ENCODE measurements at places on chromosomes 16 and 17.

DNA sequence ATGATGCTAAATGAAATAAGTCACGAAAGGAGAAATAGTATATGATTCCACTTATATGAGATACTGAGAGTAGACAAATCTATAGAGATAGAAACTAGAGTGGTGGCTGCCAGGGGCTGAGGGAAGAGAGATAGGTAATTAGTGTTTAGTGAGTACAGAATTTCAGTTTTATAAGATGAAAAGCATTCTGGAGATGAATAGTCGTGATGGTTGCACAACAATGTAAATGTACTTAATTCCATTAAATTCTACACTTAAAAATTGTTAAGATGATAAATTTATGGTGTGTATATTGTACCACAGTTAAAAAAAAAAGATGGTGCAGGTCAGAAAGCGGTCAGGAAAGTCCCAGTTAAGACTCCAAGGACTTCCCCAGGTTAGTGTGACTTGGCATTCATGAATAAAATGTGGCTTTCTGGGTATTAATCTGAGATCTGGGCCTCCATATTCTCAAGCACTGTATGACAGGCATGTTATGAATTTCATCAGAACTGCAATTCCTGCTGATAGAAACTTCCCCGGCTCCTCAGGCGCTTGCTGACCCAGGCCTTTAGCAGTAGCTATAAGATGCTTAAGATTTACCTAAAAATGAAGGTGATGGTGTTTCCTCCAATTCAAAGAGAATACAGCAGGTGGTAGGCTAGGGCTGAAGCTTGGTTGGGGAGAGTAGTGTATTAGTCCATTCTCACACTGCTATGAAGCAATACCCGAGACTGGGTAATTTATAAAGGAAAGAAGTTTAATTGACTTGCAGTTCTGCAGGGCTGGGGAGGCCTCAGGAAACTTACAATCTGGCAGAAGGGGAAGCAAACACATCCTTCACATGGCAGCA is 115.3 kb upstream of the SOX9 start:
- no peak for DNase-seq

GRCh38 chr16:67561501-67561823 is 864 bp upstream of the CTCF start:
- DNase-seq = no peak

GRCh38 chr17:30241051-30241450 is 5.6 kb upstream of the SLC6A4 start:
- DNase-seq = no peak

- no peak for DNase-seq
Observed at GRCh38 chr17:61127960-61128359, 271.7 kb upstream of the TBX2 start.

DNA sequence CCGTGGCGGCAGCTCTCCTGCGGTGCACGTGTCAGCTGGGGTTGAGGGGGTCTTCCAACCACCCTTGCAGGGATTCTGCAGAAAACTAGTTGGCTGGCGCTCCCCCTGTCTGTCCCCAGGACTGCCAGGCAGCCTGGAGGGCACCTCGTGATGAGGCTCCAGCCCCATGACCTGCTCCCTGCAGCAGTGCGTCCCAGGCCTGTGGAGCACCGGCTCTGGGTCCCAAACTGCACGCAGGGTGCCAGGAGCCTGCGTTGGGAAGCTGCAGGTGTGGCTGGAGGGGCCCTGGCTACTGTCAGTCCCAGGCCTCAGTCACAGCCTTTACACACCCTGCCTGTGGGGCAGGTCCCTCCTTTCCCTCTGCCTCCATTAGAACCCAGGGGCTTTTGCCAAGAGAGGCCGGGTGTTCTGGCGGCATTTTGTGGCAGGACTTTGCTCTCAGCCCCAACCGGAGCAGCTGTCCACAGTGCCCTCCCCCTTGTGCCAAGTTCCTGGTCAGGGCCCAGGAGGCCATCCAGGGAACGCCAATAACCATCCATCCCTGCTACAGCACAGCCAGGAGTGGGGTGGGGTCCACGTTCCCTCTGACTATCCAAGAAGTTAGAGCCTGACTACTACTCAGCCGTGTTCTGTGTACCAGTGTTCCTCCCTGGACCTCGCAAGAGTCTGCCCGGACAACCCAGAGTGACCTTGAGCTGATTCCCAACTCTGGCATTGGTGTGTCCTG is 9.2 kb downstream of the CHMP6 start:
- DNase-seq = no peak

DNA sequence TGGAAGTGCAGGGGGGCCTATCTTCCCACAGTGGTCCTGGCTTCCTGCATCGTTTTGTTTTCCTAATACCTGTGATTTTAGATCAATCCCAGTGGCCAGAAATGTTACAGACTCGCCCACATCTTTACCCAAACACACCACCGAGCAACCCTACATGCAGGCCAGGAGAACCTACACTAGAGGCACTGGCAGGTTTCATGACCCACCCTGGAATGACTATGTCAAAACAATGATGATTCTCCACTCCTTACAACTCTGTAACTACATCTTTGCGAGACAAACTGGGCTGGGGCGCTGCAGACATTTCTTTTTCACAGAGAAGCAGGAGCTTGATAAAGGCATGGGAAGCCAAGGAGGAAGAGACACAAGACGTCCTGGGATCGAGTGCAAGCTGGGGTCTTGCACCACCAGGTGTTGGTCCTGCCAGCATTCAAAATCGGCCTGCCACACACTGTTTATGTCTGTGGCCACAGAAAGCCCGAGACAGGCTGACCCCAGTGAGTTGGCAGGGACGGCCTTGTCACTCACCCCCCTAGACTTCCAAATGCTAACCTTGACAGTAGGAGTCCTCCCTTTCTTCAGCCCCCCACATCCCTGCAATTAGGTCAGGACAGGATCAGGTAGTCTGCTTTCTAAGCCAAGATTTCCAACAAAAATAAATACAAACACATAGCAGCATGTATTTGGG is 32.5 kb downstream of the UBE2O start:
- DNase-seq = no peak

DNA sequence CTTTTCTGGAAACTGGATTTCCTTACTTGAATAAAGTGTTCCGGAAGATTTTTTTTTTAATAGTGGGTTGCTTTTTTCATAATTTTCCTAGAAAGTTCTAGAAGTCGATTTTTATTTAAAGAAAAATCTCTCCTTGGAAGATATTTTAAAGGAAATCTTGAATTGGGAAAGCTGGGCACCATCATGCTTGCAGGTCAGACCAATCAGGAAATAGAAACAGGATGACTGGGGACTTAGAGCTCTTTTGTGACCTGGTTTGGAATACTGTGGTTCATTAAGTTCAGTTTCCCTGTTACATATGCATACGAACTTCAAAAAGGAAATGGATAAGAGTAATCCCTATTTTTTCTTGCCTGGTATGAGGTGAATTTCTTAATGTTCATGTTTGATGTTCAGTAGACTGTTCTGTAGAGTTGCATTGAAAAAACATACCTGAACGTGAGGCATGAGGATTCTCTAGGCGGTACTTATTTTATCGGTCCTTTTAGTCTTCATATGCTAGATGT is 1.2 kb downstream of the NFATC3 start:
- no peak for DNase-seq

DNA sequence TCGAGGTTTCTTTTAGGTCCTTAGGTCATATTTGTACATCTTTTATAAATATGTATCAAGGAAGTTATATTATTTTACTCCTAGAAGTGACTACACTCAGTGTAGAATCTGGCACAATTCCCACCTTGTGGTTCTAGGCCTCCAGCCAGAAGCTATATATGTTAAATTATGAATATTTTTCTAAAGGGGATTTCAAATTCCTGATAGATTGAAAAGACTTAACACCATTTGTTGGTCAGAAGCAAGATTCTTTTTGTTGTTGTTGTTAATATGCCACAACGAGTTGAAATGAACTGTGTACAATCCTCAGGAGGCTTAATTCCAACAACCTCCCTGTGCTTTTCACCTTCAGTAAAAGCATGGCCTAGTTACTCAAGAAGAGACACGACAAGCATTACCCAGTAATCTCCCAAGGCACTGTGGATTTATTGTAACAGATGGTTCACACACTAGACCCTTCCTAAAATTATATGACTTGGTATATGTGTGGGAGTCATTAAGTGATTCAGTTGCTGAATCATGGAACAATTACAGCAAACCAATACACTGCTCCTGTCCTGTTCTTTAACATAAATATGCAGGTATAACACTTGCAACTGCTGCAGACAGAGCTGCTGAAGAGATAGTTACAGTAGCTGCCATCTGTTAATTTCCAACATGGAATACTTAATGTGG is 964.4 kb upstream of the GOT2 start:
- DNase-seq = no peak

GRCh38 chr17:72463287-72464102 is 342.7 kb downstream of the SOX9 start:
- DNase-seq = no peak

DNA sequence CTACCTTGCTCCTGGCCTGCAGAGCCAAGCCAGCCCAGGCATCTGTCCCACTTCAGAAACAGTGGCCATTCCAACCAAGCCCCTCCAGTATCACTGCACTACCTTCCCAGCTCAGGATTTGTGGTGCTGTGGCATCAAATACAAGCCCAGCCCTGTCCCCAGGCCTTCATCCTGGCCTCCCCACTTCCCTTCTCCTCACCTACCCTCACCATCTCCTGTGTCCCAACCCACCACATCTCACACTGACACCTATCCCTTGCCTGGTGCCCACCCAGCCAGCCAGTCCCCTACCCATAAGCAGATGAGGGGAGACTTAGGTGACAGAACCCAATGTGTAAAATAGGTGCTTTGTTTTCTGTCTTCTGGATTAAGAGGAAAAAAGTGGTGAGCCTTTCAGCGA is 66.0 kb upstream of the CDH5 start:
- no peak for DNase-seq

- DNase-seq = no peak
Observed at GRCh38 chr16:66324815-66325515, 41.5 kb upstream of the CDH5 start.

DNA sequence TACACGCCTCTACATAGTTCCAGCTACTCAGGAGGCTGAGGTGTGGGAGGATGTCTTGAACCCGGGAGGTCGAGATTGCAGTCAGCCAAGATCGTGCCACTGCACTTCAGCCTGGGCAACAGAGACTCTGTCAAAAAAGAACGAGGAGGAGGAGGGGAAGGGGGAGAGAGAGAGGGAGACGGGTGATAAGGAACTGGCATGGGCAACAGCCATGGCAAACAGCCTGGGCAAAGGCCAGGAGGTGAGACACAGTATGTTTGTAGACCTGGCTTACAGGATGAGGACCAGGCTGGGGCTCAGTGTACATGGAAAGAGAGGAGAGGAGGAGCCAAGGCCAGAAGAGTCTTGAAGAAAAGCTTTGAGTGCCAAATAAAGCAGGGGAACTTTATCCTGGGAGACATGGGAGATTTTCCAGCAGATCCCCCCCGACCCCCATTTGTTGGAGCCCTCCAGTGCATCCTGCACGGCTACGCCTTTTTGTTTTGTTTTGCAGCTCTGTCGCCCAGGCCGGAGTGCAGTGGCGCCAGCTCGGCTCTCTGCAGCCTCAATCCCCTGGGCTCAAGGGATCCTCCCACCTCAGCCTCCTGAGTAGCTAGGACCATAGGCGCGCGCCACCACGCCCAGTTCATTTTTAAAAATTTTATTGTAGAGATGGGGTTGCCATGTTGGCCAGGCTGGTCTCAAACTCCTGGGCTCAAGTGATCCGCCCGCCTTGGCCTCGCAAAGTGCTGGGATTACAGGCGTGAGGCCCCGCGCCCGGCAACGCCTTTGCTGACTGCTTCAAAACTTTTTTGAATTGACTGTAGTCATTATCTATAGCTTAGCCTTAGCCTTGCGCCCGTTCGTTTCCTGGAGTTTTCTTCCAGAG is 1.3 kb upstream of the ALKBH5 start:
- no peak for DNase-seq

DNA sequence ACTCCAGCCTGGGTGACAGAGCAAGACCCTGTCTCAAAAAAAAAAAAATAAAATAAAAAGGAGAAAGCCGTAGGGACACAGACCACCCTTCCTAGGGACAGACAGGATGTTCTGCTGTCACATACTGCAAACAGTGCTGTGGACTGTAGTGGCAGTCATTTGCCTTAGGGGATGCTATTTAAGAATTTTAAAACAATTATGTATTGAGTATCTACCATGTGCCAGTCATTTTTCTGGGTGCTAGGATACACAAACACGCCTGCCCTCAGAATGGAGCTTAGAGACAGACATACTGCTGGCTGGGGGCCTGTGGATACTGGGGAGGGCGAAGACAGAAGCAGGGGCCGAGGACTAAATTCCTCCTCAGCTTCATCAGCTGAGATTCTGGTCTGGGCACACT is 45.5 kb downstream of the MRC2 start:
- DNase-seq = no peak
